Calu3 (cell line): ENCODE measurements at places on chromosomes 1 and 21. TPM values are rescaled to one million over a fixed set of nuclear protein-coding genes. Genes with fewer than 3 reads are reported as not detected.
A peak's percentile ranks its signal among the peaks of the same experiment; 100 is the strongest.

DNA sequence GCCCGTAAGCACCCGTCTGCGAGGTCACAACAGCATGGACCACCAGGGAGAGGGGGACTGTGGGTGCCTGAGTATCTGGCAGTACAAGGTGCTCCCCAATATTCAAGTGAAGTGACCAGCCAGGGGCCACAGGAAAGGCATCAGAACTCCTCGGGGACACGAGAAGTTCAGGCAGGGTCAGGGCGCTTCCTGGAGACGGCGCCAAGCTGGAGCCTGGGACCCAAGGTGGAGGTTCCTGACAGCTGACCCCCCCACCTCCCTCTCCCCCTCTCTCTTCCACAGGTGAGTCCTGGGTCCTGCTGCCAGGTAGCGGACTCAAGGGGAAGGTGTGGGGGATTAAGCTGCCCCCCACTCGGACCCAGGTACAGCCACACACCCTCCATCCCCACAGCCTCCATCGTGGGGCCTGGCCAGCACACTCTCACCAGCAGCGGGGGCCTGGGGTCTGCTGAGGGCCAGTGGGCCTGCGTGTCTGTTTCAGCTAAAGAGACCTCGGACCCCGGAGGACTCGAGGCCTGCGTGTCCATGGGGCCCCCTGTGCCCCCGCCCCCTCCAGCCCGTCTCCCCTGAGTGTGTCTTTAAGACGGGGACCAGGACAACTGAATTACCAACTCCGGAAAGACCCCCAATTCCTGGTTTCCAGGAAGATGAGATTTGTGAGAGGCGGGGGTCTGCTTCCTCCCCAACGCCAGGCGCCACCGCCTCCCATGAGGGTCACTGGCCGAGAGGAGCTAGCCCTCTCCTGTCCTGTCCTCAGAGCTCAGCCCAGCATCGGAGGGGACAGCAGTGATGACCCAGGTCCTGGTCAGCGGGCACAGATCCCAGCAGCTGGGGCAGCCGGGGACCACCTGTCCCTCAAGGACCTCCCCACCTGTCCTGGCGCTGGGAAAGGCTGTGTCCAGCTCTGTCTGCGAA, 6.2 kb downstream of the TNFRSF18 start:
- DNase-seq: no peak

- DNase-seq: peak; percentile 29
These were observed 181.6 kb downstream of the ZNF326 start for GRCh38 chr1:90176530-90176929.

GRCh38 chr1:181626279-181626938, 143.1 kb downstream of the CACNA1E start:
- no peak for DNase-seq

DNA sequence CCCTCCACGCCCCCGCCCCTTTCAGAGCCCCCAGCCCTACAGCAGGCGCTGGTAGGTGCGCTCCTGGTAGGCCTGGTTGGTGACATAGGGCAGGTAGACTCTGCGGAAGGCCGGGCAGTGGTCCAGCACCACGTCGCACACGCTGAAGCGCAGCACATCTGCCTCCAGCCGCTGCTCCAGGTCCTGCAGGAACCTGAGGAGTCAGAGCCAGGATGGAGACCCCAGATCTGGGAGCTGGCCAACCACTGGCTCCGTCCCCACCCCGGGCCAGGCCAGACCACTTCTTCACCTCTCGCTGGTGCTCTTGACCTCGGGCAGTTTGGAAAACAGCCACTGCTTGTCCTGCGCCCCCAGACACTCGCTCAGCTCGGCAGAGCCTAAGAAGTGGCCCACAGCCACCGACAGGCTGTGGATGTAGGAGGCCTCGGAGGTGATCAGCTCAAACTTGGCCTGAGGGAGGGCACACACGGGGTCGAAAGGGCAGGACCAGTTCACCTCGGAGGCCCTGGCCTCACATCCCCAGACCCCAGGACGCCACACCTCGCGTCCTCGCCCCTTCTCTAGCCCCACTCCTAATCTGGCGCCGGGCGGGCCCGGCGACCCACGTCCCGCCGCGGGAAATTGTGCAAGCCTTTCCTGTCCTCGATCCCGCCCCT, 6.4 kb downstream of the ARHGEF19 start:
- DNase-seq: no peak

DNA sequence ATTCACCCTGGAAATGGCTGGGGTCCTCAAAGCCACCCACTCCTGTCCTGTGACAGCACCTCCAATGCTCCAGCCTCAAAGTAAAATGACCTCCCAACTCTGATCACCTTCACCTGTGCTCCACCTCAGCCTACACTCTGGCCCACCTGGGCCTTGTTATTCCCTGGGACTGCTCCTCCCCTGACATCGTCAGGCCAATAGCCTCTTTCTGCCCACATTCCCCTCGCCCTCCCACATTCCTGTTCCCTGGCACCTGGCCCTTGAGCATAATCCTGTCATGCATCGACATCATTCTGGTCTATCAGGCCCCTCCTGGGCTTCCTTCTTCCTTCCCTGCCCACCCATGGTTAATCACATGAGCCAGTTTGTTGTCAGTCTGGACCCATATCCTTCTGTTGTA, 13.2 kb upstream of the BCAR3 start:
- peak; percentile 21 for DNase-seq

Gene UQCRHL
- total RNA-seq: 3.3 and 3.6 TPM in 2 replicates

DNA sequence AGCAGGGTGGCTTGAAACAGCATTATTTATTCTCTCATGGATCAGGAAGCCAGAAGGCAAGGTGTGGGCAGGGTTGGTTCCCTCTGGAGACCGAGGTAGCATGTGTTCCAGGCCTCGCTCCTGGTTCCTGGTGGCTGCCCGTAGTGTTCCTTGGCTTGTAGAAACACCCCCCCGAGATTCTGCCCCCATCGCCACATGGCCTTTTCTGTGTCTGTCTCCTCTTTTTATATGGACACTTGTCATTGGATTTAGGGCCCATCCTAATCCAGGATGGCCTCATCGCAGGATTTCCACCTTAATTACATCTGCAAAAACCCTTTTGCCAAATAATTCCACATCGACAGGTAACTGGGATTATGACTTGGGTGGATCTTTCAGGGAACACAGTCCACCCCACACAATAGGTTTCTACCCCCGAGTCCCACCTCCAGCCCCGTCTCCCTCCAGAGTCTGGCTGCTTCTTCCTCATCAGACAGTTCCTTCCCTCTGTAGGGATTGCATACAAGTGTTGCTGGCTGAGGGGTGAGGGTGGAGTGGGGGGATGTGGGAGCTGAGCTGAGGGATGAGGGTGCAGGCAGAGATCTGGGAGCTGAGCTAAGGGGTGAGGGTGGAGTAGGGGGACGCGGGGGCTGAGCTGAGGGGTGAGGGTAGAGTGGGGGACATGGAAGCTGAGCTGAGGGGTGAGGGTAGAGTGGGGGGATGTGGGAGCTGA, 12.3 kb upstream of the NPHP4 start:
- no peak for DNase-seq

Gene RXFP4
- not detected in 2 replicates for total RNA-seq

DNA sequence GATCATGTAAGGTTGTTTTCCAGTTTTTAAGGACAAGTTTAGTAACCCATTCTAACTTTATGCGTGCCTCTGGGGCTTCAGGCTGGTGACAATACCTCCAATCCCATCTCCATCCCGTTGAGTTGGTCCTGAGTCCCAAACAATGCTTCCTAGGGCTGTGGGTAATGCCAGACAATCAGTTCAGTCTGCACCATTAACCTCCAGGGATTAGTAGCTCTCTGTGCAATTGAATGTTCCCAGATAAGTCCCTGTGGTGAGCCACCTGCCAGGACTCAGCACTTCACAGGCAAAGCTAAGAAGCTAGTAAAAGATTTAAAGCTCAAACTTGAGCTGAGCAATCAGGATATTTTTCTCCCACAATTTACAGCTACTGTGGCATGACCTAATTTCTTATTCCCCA, 462.2 kb upstream of the PTBP2 start:
- no peak for DNase-seq

Gene LCA5L
- 1.7 and 2.0 TPM in 2 replicates for total RNA-seq
